ENCODE measurements at places on chromosomes 11 and 22.

DNA sequence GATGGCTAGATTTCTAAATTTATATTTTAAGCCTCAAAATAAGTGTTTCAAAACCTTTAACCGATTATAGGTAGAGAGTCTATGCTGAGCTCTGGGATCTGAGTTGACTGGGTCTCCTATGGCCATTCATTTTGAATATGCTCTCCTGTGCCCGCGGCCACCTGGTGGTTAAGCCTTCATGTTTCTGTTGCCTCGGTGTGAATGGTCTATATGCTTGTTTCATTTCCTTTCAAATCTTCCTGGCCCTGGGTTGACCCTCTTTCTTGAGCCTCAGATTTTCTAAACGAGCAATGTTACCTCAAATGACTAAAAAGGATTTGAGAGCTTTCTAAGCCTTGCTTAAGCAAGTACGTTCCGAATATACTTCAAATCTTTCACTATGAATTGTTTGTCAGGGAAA, 789.4 kb upstream of the KIRREL3 start:
- no peaks in the 10 kb centered on the region for H3K36me3 ChIP-seq
- H3K4me3 ChIP-seq, result no peak overlapping the region
- H3K27me3 ChIP-seq, result no peaks in the 10 kb centered on the region
- H3K27ac ChIP-seq, result no peak overlapping the region
- no peaks in the 10 kb centered on the region for H3K4me1 ChIP-seq
- DNase-seq, result no peak

DNA sequence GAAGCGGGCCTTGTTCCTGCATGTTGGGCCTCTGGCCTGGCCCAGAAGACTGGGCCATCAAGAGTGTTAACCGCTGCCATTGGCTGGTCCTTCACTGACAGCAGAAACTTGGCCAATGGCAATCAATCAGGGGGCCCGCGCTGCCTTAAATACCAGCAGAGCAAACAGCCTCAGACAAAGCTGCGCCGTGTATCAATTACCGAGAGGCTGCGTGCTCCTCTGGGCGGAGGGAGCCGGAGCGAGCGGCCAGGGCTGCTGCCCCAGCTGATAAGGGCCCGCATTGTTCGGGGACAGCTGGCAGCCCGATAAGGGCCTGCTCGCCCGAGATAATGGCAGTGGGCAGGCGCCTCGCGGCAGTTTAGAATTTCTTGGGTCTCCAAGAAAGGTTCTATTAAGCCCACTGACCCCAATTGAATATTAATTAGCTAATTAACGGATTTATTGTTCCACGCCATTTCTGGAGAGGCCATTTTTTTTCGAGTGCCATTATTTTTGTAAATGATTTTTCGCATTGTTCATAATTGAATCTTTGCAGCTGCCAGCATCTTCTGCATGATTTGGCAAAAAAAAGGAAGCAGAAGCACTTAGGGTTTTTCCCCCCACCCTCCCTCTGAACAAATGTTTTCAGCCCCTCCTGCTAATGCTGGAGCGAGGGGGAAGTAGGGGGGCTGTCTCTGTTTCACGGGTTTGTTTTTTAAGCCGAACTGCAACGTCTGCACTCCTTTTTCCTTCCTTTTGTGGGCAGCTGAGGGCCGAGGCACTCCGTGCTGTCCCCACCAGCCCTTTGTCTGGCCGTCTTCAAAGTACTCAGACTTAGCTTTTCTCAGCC, 37.6 kb upstream of the RIC3 start:
- no peaks in the 10 kb centered on the region for H3K36me3 ChIP-seq
- no peaks in the 10 kb centered on the region for H3K4me1 ChIP-seq
- H3K27me3 ChIP-seq, result peaks cover 9% of the 10 kb centered on the region
- H3K27ac ChIP-seq, result no peak overlapping the region
- H3K4me3 ChIP-seq, result no peak overlapping the region

- peaks cover 3% of the 10 kb centered on the region for H3K27me3 ChIP-seq
- H3K27ac ChIP-seq, result no peak overlapping the region
- no peak for DNase-seq
- H3K4me1 ChIP-seq, result no peaks in the 10 kb centered on the region
- no peaks in the 10 kb centered on the region for H3K36me3 ChIP-seq
Observed at GRCh38 chr11:57146301-57146700, 35.5 kb upstream of the LRRC55 start.

DNA sequence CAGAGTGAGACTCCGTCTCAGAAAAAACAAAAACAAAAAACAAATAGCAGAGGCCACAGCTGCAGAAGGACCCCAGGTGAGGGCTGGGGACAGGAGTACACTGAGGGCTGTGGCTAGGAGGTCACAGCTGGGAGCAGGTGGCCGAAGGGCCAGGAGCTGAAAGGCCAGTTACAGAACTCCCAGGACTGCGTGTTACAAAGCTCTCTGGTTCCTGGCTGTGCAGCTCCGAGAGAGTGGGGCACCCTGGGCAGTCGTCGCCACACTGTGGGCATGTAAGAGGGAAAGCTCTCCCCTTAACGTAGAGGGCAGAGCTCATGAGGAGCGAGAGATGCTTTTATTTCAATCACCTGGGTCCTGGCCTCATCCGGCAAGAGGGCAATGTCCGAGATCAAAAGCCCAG, 10.1 kb upstream of the NCF4 start:
- H3K36me3 ChIP-seq, result peaks cover 3% of the 10 kb centered on the region
- H3K4me3 ChIP-seq, result no peak overlapping the region
- no peak for DNase-seq
- peaks cover 5% of the 10 kb centered on the region for H3K27me3 ChIP-seq
- no peak overlapping the region for H3K27ac ChIP-seq
- H3K4me1 ChIP-seq, result peaks cover 19% of the 10 kb centered on the region

DNA sequence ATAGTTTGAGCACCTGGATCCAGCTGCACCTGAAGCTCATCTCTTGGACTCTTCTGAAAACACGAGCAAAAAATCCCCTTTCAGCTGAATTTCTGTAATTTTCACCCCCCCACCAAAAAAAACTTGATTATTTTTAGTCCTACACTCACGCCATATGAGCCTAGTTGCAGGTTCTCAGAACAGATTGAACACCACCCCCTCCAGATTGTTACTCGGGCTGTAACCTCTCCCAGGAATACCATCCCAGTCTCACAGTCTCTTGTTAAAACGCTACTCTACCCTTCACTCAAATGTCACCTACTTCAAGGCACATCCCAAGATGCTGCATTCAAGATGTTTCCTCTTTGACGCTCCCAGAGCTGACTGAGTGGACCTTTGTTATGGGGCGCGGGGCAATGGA, 96.3 kb upstream of the PRDM11 start:
- H3K4me3 ChIP-seq, result no peak overlapping the region
- no peaks in the 10 kb centered on the region for H3K27me3 ChIP-seq
- H3K36me3 ChIP-seq, result no peaks in the 10 kb centered on the region
- no peak for DNase-seq
- H3K4me1 ChIP-seq, result peaks cover 4% of the 10 kb centered on the region
- no peak overlapping the region for H3K27ac ChIP-seq

DNA sequence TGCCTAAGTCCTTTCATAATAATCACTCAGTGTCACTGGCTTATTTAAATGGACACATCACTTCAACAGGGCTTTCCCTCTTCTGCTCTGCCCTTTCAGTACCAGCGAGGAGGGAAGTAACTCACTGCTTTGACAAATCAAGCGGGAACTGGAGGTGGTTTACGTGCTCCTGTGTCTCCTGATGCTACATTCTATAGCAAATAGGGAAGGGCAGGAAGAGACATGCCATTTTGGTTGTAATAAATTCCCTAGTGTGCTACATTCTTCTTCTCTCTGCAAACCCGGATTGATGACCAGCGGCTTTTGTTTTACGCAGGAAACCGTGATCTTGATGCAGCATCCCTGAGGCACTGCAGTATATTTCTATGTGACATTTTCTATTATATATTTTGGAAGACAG, 371.1 kb upstream of the SYN3 start:
- no peak for DNase-seq
- H3K4me3 ChIP-seq, result no peak overlapping the region
- H3K36me3 ChIP-seq, result no peaks in the 10 kb centered on the region
- no peaks in the 10 kb centered on the region for H3K27me3 ChIP-seq

DNA sequence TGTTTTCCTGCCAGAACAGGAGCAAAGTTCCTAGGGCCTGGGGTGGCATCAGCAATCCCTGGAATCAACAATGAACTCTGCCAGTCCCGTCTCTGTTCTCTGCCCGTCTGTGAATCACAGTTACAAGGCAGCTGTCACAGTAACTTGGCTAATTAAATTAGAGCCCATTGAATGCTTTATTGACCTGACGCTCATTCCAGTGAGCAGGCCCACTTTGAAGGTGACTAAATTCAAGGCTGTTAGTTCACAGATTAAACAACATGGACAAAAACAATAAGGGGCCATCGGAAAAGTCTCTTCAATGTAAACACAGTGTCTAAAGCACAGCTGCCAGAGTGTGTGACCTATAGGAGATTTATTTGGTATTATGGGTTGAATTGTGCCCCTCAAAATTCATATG, 17.7 kb upstream of the TMPRSS5 start:
- no peak overlapping the region for H3K27ac ChIP-seq
- no peak overlapping the region for H3K4me3 ChIP-seq
- no peak for DNase-seq
- no peaks in the 10 kb centered on the region for H3K27me3 ChIP-seq
- no peaks in the 10 kb centered on the region for H3K36me3 ChIP-seq

DNA sequence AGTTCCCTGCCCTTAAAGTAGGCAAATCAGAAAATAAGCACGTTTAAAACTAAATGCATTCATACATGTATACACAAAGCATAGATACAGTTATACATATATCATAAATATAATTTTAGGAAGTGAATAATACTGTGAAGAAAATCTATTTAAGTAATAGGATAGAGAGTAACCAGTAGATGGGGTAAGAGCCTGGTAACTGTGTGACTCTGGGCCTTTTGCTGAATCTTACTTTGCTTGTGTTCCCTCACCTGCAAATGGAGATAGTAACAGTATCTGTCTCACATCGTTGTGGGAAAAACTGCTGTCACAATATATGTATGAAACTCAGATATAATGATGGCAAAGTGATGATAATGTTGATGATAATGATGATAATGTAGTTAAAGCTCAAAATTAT, 29.9 kb downstream of the MS4A2 start:
- H3K4me3 ChIP-seq, result no peak overlapping the region
- peaks cover 2% of the 10 kb centered on the region for H3K27me3 ChIP-seq
- H3K27ac ChIP-seq, result no peak overlapping the region
- H3K36me3 ChIP-seq, result no peaks in the 10 kb centered on the region
- no peak for DNase-seq

DNA sequence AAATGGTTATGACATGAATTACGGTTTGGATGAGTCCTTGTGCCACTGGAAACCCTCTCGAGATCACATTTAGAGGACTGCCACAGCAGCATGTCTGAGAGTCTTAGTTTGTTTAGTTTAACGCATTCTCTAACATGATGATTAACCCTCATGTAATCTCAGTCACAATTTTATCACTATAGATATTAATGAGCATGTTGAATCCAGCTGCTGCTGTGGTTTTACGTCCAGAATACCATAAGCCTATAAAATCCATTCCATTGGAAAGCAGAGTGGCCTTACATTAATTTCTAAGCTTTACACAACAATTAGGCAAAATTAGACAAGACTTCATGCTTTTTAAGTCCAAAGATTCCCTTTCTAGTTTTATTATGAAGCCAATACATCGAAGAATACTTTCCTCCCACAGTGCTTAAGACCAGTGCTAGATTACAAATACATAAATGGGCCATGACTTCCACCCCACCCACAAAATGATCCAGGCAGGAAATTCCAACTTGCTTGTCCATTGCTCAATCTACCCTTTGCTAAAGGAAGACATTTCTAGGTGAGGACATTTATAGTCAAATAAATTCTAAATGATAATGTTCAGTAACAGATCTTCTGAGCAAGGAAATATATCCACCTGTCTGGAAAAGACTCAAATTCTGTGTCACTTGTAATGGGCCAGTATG, 3.5 kb upstream of the ELMOD1 start:
- H3K27me3 ChIP-seq, result peaks cover 77% of the 10 kb centered on the region
- DNase-seq, result no peak
- peaks cover 1% of the 10 kb centered on the region for H3K36me3 ChIP-seq
- H3K4me3 ChIP-seq, result no peak overlapping the region
- no peak overlapping the region for H3K27ac ChIP-seq
- peaks cover 20% of the 10 kb centered on the region for H3K4me1 ChIP-seq

- peaks cover 10% of the 10 kb centered on the region for H3K4me1 ChIP-seq
- H3K4me3 ChIP-seq, result peak overlapping the region; percentile 98
- no peaks in the 10 kb centered on the region for H3K27me3 ChIP-seq
- H3K36me3 ChIP-seq, result peaks cover 40% of the 10 kb centered on the region
- H3K27ac ChIP-seq, result peak overlapping the region; percentile 83
Observed at GRCh38 chr22:42581762-42582716, 28.3 kb downstream of the SERHL2 start.

GRCh38 chr11:104380358-104380757, 216.4 kb upstream of the PDGFD start:
- no peaks in the 10 kb centered on the region for H3K4me1 ChIP-seq
- no peak overlapping the region for H3K4me3 ChIP-seq
- H3K36me3 ChIP-seq, result no peaks in the 10 kb centered on the region

DNA sequence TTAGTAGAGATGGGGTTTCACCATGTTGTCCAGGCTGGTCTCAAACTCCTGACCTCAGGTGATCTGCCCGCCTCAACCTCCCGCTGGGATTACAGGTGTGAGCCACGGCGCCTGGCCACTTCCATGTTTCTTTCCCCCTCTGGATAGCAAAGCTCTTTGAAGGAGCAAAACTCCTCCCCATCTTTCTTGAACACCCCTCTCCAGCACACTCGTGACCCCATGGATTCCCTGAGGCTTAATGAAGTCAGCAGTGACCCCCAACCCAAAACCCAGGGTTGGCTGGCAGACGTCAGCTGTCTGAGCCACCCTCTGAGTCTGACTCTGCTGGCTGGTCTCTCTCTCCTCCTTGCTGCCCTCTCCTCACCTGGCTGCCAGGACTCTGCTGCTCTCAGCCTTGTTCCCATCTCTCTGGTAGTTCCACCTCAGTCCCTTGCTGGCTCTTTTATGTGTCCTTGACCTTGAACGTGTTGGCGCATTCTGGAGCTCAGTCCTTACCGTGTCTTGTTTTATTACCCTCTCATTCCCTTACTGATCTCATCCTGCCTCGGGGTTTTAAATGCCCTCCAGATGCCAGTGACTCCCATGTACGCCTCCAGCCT, 44.5 kb downstream of the PARVG start:
- H3K27me3 ChIP-seq, result peaks cover 18% of the 10 kb centered on the region
- DNase-seq, result no peak
- H3K4me3 ChIP-seq, result no peak overlapping the region
- no peak overlapping the region for H3K27ac ChIP-seq
- no peaks in the 10 kb centered on the region for H3K4me1 ChIP-seq
- H3K36me3 ChIP-seq, result no peaks in the 10 kb centered on the region

DNA sequence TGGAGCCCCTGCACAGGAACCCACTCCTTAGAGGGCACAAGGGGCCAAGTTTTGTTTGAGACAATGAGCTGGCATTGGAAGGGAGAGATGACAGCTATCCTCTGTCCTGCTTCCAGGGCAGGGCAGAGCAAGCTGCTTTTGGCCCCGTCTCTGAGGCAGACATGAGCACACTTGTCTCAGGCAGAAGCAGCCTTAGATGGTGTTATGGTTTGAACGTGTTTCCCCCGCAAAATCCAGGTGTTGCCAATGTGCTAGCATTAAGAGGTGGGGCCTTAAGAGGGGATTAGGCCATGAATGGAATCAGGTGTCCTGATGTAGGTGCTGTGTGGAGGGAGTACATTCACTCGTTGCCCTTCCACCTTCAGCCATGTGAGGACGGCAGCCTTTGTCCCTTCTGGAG, 2.5 kb downstream of the TP53AIP1 start:
- H3K4me3 ChIP-seq, result no peak overlapping the region
- H3K36me3 ChIP-seq, result no peaks in the 10 kb centered on the region
- no peaks in the 10 kb centered on the region for H3K4me1 ChIP-seq
- H3K27ac ChIP-seq, result no peak overlapping the region
- H3K27me3 ChIP-seq, result no peaks in the 10 kb centered on the region
- no peak for DNase-seq
